ELR (cell line): ENCODE measurements at places on chromosomes 7 and 10.

DNA sequence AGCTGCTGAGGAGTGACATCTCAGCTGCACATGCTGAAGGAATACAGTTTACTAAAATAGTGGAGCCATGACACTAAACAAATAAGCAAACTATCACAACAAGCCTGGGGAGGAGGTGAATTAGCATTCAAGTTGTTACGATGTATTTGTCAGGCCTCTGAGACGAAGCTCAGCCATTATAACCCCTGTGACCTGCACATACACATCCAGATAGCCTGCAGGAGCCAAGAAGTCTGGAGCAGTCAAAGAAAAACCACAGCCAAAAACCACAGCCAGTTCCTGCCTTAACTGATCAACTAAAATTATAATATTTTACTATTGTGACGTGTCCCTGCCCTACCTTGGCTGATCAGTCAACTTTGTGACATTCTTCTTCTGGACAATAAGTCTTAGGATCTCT, 68.6 kb downstream of the NSUN6 start:
- DNase-seq, result peak; percentile 69

DNA sequence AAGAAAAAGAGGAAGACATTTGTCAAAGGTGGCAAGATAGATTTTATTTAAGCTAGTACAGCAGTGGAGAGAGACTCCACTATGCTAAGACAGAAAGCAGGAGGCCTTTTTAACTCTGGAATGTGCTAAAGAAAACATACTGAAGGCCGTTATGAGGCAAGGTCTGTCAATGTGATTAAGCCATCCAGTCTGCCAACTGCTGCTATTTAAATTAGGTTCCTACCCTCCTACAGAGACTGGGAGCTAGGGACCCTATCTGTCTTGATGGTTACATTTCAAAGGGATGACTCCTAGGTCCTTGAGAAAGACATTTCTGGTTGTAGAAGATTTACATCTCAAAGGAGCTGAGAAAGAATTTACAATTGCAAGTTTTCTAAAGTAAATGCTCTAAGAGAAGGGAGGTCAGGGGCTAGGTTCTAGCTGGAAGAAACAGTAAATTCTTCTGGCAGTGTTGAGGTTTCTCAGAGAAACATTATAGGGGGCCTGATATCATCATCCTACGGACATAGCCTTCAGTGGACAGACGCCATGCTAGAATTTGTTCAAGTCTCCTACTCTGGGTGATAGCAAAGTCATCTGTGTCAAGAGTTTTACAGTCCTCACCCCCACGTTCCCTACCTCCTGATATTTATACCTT, 211.6 kb downstream of the PHF14 start:
- no peak for DNase-seq

GRCh38 chr10:98293550-98294269, 25.7 kb upstream of the LOXL4 start:
- DNase-seq, result no peak

DNA sequence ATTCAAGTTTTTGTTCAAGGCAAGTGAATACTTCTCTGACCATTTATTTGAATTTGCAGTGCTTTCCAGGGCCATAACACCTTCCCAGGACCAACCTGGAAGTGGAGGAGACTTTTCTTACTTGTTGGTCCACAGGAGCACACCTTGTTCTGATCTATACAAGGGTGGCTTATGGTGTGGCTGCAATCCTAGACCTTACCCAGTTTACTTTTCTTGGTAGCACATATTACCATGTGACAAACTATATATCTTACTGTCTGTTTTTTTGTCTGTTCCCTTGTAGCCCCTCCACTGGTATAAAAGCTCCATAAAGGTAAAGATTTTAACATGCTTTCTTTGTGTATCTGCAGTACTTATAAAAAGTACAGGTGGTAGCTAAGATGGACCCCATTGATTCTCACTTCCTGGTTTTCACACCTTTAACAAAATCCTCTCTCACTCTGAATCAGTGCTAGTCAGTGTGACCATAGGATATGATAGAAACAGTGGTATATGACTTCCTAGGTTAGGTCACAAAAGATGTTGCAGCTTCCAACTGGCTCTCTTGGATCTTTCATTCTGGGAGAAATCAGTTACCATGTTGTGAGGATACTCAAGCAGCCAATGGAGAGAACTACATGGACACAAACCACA, 5.6 kb upstream of the ASB4 start:
- DNase-seq, result no peak

DNA sequence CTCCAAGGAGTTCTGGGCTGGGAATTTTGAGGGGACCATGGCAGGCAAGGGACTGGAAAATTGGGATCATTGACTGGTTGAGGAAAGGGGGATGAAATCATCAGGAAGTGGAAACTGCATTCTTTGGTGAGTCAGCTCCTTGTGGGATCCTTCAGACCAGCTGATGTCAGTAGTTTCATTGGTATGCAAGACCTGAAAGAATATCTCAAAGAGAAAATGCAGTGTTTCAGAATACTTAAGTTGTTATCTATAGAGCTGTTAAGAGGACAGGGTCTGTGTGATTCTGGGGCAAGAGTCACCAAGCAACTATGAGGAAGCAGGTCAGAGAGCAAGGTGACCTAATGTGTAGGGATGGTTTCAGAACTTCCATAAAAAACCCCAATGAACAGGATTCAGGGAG, 595.9 kb upstream of the AUTS2 start:
- peak; percentile 14 for DNase-seq

DNA sequence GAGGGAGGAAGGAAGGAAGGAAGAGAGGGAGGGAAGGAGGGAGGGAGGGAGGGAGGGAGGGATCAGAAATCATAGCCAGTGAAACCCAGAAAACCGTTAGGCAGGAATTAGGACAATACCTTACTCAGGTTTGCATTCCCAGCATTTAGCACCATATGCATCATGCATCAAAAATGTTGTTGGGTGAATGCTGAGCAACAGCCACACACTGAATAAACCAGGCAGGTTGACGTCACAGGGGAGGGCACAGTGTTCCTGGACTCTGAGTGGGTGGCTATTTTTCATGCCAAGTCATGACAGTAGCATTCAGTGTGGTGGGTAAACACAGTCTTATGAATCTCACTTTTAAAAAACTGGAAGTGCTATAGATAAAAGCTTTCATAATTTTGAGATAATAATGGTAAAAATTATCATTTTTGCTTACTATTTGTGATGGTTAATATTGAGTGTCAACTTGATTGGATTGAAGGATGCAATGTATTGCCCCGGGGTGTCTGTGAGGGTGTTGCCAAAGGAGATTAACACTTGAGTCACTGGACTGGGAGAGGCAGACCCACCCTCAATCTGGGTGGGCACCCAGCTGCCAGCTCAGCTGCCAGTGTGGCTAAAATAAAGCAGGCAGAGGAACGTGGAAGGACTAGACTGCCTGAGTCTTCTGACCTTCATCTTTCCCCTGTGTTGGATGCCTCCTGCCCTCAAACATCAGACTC, 199.1 kb upstream of the PRKCQ start:
- DNase-seq, result peak; percentile 99

DNA sequence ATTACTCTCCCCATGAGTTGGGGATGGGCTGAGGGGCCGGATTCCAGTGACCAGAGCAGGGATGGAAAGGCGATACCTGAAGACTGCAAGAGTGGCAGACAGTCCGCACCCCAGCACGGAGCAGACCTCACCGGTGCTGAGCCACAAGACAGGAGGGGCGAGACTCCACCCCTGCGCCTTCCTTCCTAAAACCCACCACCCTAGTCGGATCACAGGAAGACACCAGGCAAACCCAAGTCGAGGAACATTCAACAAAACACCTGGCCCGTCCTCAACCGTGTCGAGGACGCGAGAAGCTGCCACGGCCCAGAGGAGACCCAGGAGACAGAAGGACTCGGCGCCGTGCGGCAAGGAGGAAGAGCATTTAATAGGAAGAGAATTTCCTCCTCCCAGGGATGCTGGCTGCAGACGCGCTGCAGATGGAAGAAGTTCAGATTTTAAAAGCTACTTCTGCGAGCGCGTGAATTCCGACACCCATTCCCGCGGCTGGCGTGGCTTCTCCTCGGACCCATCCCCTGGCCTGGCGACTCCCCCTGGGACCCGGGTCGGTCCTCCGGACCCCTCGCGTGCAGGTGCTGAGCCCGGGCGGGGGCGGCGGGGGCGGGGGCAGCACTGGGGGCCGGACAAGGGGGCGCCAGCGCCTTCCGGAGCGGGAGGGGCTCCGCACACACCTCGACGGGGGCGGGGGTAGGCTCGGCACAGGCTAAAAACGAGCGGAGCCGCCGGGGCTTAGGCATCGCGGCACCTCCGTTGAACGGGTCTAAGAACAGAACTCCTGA, 563 bp upstream of the UTF1 start:
- DNase-seq, result no peak

DNA sequence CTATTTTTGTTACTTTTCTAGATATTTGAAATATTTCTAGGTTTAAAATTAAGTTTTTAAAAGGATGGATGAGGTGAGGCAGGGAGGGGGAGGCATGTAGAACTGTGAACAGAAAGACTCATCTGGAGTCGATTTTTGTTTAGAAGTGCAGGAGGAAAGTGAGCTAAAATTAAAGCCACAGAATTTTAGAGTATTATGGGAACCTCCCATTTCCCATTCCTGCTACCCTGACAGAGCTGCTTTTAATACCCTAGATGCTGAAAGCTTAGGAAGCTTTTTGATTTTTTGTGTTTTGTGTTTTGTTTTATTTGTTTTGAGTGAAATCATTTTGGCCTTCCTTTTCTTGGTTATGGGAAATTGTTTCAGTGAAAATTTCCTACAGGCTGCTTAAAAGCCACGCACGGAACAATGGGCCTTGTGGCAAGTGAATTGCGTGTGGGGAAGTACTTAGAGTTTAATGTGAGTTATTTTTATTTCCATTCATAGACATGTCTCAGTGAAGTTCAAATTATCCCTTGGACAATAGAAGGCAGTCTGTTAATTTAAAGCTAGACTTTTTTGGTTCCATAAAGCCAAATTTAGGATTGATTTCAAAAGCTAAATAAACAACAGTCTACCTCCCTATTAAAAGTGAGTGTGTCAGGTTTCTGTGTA, 102.0 kb upstream of the HDAC9 start:
- DNase-seq, result no peak

DNA sequence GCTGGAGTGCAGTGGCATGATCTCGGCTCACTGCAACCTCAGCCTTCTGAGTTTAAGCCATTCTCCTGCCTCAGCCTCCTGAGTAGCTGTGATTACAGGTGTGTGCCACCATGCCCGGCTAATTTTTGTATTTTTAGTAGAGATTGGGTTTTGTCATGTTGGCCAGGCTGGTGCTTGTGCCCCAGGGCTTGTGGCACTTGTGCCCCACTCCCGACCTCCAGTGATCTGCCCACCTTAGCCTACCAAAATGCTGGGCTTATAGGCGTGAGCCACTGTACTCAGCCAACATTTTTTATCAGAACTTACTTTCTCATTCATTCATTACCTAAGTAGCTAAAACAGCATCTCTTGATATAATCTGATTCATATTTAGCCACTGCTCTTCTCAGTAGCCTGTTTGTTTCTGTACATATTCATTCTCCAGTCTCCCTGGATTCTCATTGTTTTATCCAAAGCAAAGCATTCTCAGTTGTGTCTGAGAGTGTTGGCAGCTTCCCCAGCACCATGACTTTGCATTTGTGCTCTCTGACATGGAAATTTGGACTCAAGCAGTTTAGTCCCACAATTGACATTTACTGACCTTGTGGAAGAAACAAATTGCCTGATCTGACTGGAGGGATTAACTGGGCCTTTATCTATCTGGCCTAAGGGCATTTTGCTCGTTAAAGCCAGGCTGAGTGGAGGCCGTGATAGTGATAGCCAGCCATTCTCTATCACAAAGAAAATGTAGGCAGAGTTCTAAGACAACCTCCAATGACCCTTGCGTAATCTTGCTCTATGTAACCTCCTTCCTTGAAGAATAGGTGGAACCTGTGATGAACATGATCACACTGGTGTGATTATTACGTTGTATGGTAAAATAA, 44.9 kb downstream of the AKR1B15 start:
- DNase-seq, result peak; percentile 50

- DNase-seq, result peak; percentile 69
These were observed 248.2 kb upstream of the KLF14 start for GRCh38 chr7:130982160-130982638.

DNA sequence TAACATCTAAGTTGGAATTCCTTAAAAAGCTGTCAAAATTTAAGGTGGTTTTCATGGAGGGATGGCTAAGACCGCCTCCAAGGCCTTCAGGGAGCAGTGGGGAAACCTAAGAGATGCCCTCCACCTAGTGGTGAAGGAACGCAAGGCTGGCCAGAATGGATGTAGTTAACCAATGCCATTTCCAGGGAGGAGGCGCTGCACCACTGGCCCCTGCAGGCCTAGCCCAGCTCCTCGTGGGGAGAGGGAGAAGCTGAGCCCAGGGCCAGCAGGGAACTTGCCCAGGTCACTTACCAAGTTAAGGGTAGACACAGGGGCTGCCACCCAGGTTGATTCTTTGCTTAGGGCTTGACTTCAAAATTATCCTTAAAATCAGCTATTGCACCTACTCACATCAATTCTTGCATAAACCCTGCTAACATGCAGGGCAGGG, 32.0 kb downstream of the FIGNL1 start:
- peak; percentile 85 for DNase-seq

DNA sequence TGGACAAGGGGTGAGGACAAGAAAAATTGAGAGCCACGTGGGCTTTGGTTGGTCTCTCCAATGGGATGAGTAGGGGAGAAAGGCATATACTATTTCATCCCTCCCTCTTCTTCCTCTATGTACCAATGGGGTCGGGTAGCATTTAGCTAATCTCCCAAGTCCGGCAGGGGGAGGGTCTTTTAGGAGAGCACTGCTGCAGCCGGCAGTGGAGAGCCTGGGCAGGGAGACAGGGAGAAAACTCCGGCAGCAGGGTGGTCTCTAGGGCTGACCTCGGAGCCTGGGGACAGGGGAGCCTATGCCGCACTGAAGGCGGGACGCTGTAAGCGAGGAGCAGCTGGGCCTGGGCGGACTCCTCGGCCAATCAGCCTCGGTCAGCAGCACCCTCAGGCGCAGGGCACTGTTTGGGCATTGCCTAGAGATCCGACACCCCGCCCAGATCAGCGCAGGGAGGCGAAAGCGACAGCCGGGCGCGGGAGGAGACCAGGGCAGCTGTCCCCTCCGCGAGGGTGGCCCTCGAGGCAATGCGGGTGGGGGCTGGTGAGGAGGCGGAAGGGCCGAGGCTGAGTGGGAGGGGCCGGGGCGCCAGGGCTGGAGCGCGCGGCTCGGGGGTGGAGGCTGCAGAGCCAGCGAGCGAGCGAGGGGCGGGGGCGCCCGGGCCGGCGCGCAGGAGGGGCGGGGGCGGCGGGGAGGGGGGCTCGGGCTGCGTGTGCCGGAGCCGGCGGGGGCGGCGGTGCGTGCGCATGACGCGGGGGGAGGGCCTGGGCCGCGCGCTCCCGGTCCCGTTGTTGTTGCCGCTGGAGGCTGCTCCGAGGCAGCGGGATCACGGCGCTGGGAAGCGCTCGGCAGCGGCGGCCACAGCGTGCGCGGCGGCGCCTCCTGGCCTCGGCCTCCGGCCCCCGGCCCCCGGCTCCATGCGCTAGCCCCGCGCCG, at the start of gene AGAP3:
Gene AGAP3, plus strand, starts transcription at position 785 of the 930 bp plus-strand sequence. CDS start 267 bp downstream, outside the sequence.
- peak; percentile 79 for DNase-seq

DNA sequence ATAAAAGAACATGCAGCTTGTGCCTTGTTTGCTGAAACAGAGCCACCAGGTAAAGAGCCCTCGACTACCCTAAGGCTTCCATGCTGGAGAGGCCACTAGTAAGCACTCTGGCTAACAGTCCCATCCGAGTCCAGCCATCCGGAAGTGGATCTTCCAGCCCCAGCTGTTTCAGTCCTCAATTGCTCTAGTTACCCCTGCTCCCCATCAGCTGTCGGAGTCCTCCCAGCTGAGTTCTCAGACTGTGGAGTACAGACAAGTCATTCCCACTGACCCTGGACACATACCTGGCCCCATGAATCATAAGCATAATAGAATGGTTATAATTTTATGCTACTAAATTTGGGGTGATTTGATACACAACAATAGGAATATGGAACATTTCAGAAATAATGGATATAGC, 13.5 kb upstream of the FZD1 start:
- DNase-seq, result no peak

GRCh38 chr10:121351540-121351939, 246.7 kb downstream of the FGFR2 start:
- no peak for DNase-seq
